T-helper 2 cell (primary cell): ENCODE measurements at places on chromosomes 16 and 17.

GRCh38 chr16:72646615-72647014 lies 401.3 kb downstream of the ZFHX3 start:
- DNase-seq, result no peak

GRCh38 chr16:85245307-85246172 lies 133.3 kb upstream of the CIBAR2 start:
- peak; percentile 6 for DNase-seq

- DNase-seq, result no peak
These were observed 480 bp downstream of the TXNL4B start for GRCh38 chr16:72092832-72093447.

GRCh38 chr17:82302568-82302963 lies 14.8 kb downstream of the CD7 start:
- no peak for DNase-seq

- DNase-seq, result no peak
These were observed 55.4 kb downstream of the CFDP1 start for GRCh38 chr16:75377729-75378386.

- no peak for DNase-seq
These were observed 14.2 kb upstream of the ADGRG3 start for GRCh38 chr16:57653936-57654335.

DNA sequence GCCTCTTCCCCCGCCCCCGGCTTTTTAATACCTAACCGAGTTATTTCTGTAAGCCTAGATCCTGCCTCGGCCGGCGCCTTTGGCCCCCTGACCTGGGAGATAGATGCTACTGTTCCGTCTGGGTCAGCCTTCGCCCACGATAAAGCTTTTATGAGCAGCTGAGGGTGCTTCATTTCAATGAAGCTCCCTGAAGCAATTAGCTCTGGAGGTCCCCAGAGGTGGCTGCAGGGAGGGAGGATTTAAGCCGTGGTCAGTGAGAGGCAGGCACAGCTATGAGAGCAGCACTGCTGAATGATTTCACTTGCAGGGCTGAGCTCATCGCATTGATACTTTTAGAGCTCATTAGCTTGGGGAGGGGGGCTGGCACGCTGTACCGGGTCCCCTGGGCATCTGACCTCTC lies 89.4 kb downstream of the RPA1 start:
- DNase-seq, result no peak

GRCh38 chr17:71527311-71527710 lies 593.5 kb upstream of the SOX9 start:
- no peak for DNase-seq

DNA sequence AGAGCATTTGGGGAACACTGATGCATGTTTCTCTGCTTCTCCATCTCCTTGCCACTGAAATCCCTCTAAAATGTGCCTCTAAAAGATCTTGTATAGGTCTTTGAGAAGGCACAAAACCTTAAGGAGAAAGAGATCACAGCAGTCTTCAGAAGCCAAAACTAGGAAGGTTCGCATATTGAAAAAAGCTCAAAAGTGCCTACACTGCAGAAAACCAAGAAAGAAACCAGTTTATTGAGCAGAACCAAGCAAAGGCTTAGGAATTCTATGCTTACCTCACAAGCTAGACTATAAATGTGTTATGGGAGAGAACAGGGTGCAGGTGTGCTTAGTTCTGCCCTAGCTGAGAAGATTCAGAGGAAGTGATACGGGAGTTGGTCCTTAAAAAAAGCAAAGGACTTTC lies 16.6 kb downstream of the DGKE start:
- DNase-seq, result no peak

DNA sequence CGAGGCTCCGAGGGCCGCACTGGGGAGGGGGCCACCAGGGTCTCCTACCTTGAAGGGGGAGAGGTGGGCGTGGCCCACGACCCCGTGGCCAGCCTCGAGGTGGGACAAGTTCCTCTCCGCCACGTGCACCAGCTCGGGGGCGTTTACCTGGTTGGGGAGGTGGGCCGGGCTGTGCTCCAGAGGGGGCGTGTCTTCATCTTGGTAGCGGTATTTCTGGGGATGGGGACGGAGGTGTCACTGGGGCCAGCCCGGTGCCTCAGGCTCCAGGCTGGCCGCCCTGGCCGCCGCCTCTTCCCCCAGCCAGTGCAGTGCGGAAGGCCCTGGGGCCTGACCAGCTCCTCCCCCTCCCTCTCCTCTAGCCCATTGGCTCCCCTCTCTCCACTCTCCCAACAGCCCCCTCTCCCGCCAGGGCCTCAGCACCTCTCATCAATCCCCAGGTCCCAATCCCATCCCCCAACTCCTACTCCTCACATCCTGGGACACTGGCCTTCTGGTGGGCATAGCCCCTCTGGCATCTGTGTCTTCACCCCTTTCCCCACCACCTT lies 11.5 kb downstream of the DLG4 start:
- no peak for DNase-seq

DNA sequence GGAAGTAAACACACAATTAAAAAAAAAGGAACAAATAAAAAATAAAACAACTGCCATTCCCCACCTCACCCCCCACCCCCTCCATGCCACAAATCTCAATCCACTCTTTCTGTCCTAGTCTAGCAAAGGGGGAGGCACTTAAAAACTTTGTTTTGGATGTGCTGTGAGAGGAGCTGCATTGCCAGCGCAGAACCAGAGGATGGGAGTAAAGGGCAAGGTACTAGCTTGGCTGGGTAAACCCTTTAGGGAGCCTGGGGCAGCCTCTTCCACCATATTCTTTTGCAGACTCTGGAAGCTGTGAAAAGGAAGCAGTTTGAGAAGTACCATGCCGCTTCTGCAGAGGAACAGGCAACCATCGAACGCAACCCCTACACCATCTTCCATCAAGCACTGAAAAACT lies 1.4 kb downstream of the MRPS7 start:
- no peak for DNase-seq

DNA sequence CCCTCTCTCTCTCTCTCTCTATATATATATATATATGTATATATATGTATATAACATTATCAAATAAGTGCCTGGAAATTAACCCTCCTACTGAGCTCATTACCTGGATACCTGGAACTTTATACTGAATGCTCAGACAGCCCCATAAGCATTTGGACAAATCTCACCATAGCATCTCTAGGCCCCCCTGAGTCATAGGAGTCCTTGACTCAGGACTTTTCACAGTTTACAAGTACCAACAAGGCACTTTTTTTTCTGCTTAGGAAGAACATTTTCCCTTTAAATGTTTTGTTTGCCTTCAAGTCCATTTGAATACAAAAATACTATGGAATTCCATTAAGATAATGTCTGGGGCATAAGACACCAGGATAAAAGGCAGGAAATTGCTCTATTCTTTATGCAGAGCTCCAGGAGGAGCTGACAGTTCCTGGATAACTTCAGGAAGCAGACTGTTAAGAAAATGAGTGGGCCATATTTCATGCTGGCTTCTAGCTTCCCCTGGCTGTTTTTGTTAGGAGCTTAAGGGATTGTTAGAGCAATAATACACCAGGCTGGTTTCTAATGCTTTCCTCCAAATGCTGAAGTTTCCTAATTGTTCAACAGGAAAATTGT lies 171.7 kb upstream of the ASIC2 start:
- no peak for DNase-seq

DNA sequence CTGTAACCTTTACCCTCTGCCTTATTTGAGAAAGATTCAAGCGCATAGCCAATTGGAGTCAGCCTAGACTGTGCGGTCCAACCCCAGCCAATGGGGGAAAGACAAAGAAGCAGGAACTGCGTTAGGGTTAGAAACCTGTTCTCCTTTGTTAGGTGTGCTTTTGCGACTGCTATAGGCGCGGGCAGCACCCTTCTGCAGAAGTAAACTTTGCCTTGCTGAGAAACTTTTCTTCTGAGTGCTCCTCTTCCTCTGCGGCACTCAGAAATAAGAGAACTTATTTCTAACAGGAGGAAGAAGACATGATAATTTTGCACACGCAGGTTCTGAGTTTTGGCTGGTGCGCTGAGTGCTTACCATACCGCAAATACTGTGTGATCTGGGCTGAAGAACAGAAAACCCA lies 9.0 kb downstream of the TXNL4B start:
- no peak for DNase-seq
